ENCODE measurements at places on chromosomes 12 and 14.

DNA sequence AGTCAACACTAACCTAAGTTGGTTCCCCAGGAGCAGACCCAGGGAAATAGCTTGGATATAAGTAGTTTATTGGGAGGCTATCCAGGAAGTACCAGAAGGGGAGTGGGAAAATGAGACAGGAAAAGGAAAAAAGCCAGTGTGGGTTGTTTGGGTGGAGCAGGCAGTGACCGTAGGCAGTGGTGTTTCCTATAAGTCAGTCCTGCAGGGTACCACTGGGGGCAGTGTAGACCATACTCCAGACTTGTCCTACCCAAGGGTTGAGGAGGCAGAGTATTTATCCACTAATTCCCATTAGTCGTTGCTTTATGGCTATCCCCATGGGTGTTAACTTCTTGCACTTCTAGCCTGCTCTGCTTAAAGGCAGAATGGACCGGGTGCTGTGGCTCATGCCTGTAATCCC is 6.4 kb upstream of the CCDC60 start:
- DNase-seq: peak; percentile 29

- no peak for DNase-seq
These were observed 17.8 kb downstream of the PLCZ1 start for GRCh38 chr12:18719922-18720510.

DNA sequence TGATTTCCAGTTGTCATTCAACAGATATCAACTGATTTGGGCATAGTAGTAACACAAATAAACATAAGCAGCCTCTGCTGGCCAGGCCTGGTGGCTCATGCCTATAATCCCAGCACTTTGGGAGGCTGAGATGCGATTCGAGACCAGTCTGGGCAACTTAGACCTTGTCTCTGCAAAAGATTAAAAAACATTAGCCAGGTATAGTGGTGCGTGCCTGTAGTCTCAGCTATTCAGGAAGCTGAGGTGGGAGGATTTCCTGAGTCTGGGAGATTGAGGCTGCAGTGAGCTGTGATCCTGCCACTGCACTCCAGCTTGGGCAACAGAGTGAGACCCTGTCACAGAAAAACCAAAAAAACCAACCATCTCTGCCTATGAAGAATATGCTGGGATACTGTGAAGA is 7.1 kb downstream of the METAP2 start:
- DNase-seq: no peak

DNA sequence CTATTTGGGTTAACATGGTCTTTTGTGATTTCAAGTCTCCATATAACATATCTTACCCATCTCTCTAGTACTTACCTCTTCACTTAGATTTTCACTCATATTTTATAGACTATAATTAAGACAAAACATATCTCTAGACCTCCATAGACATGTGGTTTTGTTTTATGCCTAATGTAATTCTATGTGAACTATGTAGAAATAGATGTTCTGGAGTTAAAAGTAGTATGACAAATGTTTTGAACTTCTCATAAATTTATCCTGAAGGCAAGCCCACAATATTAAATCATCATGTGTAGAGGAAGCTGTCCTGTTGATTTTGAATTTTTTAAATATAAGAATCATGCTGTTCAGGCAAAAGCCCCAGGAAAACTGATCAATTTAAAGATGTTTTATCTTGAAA is 169.2 kb downstream of the SYT1 start:
- no peak for DNase-seq

GRCh38 chr12:69840727-69841126 is 15.7 kb downstream of the MYRFL start:
- no peak for DNase-seq

DNA sequence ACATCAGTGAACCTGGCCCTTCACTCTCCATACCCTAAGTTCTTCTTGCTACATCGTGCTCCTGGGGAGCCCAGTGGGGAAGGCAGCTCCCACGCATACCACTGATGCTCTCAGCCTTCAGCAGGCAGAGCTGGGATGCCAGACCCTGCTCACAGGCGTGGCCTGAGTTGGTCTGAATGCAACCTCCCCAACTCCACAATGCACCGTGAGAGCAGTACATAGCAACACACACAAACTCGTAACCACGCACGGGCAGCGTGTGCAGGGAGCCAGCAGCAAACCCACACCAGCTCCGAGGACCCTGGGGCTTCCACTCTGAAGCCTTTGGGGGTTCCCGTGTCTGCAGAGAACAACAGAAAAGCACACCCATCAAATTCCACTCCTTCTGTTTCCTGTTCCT is 37.3 kb downstream of the ANO2 start:
- no peak for DNase-seq

DNA sequence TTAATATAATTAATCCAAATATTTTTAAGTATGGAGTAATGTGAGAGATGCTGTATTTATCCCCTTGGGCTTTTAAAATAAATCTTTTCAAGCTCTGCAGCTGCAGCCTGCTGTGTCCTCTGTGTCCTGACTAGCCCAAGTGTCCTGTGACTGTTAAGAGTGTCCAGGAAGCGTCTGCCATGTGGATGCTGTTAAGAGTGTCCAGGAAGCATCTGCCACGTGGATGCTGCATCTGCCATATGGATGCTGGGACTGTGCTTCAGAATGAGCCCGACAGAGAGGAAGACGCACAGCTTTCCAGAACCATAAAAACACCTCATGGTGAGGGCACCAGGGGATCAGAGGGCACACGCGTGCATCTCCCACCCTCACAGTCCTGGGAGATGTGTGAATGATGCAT is 307.2 kb downstream of the ADGRD1 start:
- no peak for DNase-seq

- no peak for DNase-seq
These were observed 539.7 kb downstream of the SNAPC1 start for GRCh38 chr14:62301911-62302310.

DNA sequence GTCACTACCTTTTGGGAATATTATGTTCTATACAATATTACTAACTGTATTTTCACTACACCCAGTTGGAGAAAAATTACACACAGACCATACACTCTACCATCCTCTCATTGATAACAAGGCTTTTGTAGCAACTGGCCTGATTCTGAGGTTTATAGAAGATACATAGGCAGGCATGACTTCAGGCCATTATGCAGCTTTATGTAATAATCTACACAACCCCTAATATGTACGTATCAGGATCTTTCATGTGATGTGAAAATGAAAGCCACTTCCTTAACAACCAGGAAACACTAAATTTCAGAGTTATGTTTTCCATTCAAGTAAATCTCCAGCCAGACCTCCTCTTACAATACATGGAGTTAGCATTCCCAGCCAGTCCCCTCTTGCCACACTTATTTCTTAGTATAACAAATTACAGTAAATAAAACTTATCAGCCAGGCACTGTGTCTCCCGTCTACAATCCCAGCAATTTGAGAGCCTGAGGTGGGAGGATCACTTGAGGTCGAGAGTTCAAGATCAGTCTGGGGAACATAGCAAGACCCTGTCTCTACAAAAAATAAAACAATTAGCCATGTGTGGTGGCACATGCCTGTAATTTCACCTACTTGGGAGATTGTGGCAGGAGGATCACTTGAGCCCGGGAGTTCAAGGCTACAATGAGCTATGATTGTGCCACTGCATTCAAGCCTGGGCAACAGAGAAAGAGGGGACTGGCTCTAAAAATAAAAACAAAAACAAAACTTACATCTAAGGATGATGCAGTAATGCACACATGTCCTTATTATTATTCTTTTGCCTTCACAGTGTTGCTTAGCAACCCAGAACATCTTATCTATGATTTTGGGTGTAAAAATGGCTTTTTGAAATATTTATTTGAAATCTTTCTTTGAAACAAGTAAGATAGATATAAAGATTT is 10.4 kb upstream of the OSBPL8 start:
- DNase-seq: no peak

GRCh38 chr12:102427543-102427941 is 52.8 kb downstream of the IGF1 start:
- no peak for DNase-seq

GRCh38 chr14:105070760-105071137 is 5.5 kb upstream of the GPR132 start:
- DNase-seq: no peak

DNA sequence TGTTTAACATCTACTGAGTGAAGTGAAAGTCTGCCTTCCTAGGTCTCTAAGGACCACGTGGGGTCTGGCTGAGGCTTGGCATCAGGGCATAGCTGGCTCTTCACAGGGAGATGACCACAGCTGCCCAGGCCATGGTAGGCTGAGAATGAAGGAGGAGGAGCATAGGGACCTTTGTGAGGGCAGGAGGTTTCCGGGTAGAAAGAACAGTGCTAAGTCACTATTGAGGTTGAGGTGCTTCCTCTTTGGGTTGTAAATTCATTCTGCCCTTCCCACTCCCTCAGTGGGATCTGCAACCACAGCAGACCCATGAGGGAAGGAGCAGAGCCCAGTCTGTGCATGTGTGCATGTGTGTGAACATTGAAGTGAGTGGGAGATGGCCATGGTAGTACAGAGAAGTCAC is 909.6 kb downstream of the VRK1 start:
- no peak for DNase-seq

DNA sequence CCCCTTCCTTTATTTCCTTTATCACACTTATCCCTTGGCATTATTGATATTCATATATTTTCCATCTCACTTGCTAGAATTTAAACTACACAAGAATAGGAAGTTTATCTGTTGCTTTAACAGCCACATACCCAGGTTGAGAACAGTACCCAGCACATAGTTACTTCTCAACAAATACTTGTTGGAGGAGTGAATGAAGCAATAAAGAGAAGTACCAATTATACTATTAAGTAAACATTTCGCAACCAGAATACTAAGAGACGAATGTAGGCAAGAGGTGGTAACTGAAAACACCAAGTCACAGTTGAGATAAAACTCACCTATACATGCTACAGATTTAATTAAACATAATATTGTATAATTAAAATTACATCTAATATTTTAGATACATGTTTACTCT is 110.9 kb downstream of the FSCB start:
- no peak for DNase-seq

DNA sequence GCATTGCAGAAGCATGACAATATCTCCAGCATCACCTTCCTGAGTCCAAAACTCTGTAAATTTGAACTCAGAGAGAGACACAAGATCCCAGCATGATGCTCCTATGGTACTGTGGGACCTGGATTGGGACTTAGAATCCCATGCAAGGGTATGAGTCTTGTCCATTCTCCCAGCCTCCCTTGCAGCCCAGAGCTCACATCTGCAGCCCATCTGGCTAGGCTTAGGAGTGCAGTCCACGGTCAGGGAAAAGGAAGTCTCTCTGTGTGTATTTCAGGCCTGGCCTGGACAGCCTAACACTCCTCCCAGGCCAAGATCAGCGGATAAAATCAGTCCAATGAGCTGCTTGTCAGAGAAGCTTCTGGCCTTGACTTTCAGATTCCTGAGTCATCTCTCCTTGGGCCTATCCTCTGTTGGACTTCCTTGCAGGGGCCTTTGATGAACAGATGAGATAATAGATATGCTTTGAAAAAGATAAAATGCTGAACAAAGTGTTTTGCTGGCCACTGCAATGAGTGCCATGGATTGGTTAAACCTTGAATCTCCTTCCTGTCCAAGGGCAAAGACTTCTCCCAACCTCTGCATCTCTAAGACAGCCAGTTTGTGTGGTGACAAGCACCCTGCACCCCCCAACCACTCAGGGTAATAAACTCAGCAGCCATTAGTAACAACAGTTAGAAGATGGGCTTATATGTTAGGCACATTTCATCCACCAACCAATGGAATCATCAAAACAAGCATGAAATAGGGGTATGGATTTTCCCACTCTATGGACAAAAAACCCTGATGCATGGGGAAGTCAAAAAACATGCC is 412.8 kb upstream of the TBX3 start:
- DNase-seq: no peak

GRCh38 chr14:77037938-77038568 is 9.5 kb upstream of the IRF2BPL start:
- no peak for DNase-seq

- DNase-seq: no peak
These were observed 39.5 kb downstream of the GALNT16 start for GRCh38 chr14:69299286-69300035.

DNA sequence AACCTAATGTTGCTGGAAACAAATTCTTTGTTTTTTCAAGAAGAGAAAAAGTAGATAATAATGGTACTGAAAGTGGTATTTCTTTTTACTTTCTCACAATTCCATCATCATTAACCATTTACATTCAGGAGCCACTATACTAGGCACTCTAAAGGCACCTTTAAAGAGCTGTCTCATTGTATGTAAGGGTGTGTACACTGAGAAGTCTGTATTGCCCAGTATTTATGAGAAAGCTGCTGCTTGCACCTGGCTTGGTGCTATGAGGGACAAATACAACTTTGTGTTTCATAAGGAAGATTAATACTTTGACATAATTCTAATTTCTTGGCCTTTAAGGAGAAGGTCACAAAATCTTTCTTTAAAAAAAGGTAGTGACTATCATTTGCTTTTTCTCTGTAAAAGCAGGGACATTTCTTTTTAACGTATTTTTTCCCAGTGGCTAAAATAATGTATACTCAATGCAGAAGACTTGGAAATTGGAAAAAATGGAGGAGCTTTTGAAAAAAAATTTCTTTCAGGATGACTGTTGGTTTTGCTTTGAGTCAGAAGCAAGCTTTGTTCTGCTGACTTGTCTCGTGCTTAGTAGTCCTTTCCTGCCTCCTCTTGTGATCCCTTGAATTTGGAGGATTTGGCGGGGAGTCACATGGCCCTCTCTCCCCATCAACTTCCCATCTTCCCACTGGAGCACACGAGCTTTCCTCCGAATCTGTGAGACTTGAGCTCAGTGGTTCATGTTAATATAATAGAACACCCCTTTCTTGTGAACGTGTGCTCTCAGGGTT is 50.1 kb downstream of the RASSF3 start:
- no peak for DNase-seq

GRCh38 chr14:33589334-33589733 is 361.5 kb downstream of the EGLN3 start:
- DNase-seq: no peak

DNA sequence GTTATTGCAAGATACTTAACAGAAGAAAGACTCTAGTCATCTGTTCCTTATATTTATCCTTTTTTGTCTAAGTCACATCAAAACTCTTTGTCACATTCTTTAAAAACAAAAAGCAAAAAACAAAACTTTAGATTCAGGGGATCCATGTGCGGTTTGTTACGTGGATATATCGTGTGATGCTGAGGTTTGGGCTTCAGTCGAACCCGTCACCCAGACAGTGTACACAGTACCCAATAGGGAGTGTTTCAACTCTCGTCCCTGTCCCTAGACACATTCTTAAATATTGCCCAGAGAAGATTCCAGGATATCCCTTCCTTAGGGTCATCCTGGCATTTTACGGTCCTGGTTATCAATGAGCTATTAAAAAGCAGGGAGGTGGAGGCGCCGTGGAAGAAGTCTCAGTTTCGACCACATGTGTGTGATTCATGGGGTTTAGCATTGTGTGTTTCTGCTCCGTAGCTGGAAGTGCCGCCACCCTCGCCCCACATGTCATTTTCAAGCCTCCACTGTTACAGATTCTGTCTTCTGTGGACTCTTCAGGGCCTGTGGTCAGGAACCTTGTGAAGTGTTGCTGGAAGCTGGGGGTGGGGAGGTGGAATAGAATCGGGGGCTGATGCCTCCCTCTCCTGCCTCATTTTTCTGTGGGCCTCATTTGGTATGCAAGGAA is 19.9 kb downstream of the CCND2 start:
- no peak for DNase-seq
